Cardiac ventricle fibroblast (primary cell): ENCODE measurements at places on chromosomes 3 and 15. TPM values are rescaled to one million over a fixed set of nuclear protein-coding genes. Genes with fewer than 3 reads are reported as not detected.

Gene CELSR3
- 1.5 and 2.2 TPM in 2 replicates for total RNA-seq

Gene EFCAB12
- 0.24 TPM in 1 of 2 replicates, not detected in the other for total RNA-seq

Gene BFSP2
- total RNA-seq, result not detected in 2 replicates

Gene BUB1B
- total RNA-seq, result 0.81 and 1.6 TPM in 2 replicates

Gene SPINK8
- total RNA-seq, result not detected in 2 replicates

Gene RASGRP1
- 0.05 and 0.25 TPM in 2 replicates for total RNA-seq

Gene SLC2A2
- not detected in 2 replicates for total RNA-seq

Gene NTRK3
- 1.6 and 2.0 TPM in 2 replicates for total RNA-seq

Gene RTP3
- not detected in 2 replicates for total RNA-seq

Gene IQGAP1
- total RNA-seq, result 133 and 150 TPM in 2 replicates
